NCI-H1436 treated with DMSO at 0.1 percent for 48 hours (cell line): ENCODE measurements at places on chromosomes 2 and 18.

DNA sequence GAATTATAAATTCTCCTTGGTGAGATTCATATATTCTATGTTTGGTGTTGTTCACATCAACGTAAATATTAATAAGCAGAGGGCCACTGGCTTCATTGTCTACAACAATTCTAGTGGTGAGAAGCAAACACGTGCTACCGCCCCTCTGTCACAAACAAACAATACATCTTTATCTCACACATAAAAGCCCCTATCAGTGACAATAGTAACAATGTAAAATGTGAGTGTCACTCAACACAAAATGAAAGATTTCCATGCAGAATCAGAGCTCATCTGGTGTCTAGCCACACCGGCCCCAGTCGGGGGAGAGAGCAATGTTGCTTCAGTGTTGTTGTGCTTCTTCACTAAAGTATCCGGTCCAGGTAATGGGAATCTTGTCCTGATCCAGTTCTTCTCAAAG, 932.6 kb downstream of the SOCS6 start:
- no peak for DNase-seq

DNA sequence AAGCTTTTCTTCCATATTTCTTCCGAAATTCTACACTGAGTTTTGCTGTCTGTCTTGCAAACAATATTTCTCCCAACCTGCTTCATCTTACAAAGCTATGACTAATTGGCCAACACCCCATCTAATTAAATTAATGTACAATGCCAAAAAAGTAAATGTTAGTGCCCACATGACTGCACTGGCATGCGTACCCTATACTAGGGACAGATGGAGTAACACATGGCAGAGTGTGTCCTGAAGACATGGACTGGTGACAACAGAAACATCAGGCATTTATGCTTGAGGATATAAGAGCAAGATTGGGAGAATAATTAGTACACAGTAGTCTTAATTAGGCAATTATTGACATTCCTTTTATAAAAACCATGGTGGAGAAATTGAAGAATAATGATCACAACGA, 66.8 kb downstream of the MREG start:
- DNase-seq, result no peak

DNA sequence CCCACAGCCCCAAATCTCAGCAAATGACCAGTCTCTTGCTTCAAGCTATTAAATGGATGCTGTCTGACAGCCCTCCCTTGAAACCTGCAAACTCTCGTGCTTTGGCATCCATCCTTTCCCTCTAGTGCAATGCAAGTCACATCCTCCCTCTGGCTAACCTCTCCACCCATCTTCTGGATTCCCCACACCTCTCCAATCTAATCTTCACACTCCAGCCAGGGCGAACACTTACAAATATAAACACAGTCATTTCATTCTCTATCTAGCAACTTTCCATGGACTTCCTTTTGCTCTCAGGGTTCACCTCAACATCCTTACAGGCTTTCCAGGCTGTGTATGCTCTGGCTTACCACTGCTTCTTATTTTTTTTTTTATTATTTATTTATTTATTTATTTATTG, 10.1 kb upstream of the NARS1 start:
- no peak for DNase-seq

- no peak for DNase-seq
These were observed 395.6 kb downstream of the ARHGAP15 start for GRCh38 chr2:143524559-143525401.

DNA sequence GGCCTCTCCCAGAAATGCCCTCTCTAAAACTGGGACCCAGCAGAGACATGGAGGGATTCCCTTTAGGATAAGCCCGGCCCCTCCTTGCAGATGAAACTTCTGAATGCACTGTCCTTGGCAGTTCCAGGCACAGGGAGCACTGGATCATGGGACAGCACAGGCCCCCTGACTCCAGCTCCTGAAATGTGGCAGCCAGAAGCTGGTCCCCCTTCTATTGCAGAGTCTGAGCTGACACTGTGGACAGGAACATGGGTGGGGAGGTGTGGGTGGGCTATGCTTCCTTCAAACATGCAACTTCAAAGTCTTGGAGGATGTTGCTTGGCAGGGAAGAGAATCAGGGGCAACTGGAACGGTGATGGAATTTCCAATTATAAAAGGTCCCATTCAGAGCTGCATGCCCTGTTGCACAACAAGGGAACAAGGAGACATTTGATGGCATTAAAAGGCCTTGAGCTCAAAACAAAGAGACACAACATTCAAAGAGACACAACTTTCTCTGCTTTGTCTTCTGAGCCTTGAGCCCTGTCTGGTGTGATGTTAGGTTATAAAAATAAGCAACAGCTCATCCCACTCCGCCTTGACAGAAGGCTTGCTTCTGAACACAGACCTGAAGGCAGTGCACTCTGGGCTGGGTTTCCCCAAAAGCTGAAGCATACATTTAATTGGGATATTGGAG, 239.0 kb downstream of the OSR1 start:
- DNase-seq, result no peak

DNA sequence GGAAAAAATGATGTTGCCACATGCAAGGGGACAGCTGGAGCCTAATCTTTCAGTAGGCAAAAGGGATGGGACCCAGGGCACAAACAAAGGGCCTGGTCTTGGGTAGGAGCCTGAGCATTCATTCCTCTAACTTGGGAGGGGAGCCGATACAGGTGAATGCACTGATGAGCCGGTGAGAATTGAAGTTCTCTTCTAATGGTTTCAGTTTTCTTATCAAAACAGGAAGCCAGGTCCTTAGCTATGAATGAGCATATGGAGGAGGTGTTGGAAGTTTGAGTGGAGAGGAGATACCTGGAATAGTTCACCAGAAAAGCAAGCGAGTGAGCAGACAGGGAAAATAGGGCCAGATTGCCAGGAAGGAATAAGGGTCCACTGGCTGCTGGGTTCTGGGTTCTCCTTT, 10.1 kb downstream of the DPP4 start:
- no peak for DNase-seq

DNA sequence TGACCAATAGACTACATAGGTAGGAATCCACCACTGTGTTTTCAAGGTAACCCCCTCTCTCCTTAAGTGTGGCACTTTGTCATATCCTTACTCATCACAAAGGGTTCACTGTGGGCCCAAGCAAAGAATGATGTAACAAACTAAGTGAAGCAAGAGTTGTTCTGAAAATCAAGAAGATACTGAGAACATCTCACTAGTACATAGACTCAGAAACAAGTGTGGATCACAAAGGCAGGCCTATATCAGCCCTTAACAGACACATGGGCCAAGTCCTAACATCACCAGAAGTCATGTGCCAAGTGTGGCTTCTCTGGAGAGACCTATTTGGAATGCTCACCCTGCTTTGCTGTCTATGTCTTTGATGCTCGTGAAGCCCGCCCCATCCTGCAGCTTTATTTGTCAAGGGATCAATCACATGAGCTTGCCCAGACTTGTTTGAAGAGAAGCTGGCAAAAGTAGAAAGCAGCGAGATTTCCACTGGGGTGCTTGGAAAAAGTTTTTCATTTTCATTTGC, 131.2 kb upstream of the TTC39C start:
- no peak for DNase-seq

DNA sequence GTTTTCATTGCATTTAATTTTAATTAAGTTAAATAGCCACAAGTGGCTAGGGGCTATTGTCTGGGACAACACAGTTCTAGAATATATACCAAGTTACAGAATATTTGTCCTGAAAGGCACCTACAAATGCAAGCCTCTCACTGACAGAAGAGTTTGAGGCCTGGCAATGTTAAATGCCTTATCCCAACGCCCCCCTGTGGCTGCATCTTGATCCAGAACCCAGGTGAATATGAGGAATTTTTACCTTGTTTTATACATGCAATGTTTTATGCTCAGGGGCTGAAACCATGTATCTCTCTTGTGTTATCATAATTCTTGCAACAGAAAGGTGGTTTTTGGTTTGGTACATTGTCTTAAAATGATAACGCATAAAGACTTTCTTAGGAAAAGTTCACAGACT, 71.8 kb upstream of the SEC11C start:
- DNase-seq, result no peak

GRCh38 chr2:37529830-37530415, 141.5 kb downstream of the CDC42EP3 start:
- no peak for DNase-seq

DNA sequence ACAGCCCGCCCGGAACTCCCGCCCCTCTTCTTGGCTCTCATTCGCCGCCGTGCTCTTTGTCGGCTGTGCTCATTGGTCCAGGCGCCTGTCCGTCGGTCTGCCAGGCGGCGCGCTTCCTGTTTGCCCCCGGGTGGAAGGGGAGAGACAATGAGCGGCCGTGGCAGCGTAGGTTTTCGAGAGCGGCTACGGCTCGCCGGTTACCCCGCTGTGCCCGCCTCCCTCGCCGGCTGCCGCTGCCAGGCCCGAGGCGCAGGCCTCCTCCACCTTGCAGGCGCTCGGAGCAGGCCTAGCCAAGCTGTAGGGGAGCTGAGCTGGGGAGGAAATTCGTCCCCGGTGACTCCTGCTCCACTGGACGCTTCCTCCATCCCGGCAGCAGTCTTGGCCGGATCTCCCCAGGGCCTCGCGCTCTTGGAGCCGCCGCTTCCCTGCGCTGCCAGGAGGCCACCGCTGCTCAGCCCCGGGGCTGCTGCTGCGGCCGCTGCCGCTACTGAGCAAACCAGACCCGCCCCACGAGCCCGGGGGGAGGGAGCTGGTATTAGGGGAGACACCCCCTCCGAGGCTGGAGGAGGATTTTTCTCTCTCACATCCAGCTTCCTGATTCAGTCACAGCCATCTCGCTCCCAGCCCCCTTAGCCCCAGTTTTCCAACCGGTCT, at the start of gene SP3:
Gene SP3 (minus strand): TSS at position 2 of the 654 bp plus-strand sequence. CDS start 202 bp downstream, outside the sequence.
- DNase-seq, result peak; percentile 76

- DNase-seq, result peak; percentile 27
These were observed 776 bp upstream of the SPEG start for GRCh38 chr2:219433666-219434467.

GRCh38 chr18:79382681-79383387, 12.9 kb upstream of the NFATC1 start:
- DNase-seq, result no peak

GRCh38 chr18:56565046-56565445, 73.3 kb downstream of the TXNL1 start:
- DNase-seq, result no peak

DNA sequence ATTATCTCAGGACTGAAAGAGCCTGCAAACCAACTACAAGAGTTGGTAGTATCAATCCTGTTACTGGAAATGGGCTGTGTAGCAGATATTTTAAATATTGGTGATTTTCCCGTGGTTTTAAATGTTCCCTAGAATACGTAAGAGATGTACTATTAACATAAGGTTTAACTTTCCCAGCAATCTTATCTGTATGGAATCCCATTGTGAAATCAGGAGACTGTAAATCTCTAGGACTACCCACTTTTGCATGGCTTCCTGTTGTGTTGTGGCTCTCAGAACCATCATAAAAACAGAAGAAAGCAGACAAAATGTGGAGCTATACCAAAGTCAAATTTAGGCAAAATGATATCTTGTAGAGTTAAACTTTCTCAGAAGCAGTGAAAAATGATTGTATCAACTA, 641.5 kb upstream of the SETBP1 start:
- no peak for DNase-seq

- DNase-seq, result no peak
These were observed 44.8 kb upstream of the EHBP1 start for GRCh38 chr2:62660582-62661262.

DNA sequence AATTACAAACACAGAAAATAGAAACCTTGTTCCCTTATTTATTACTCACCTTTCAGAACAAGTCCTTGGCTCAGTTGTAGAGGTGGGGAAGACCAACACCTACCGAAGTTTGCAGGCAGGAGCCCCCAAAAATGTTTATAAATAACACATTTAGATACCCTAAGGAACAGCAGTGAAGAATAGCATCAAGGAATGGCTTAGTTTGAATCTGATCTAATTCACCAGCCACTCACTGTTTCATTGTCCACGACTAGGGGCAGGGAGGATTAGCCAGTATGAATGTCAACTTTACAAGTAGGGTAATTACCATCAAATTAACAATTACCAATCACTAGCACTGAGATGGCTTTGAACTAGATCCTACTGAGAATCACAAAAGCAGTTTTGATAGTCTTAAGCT, 65.4 kb downstream of the PRPF40A start:
- no peak for DNase-seq

DNA sequence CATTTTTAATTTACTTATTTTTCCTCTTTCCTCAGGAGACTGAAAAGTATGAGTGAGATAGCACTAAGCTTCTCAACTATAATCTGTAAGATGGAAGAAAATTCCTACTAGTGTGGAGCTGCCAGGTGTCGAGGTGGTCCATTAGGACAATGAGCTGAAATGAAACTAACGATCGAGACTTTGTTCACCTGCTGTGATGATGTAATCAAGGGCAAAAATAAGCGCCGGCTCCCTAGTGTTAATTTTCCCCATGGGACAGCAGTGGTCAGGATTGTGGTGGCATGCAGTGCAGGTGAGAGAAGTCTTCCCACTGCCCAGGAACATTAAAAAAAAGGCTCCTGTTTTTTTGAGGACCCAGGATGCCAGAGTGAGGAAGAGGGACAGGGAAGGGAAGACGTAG, 859.1 kb upstream of the GCFC2 start:
- DNase-seq, result no peak

GRCh38 chr2:238087211-238087610, 12.9 kb upstream of the ESPNL start:
- DNase-seq, result no peak

GRCh38 chr18:48955830-48956261, 5.1 kb upstream of the SMAD7 start:
- no peak for DNase-seq

- no peak for DNase-seq
These were observed 94.1 kb upstream of the ACAA2 start for GRCh38 chr18:49907346-49907929.

GRCh38 chr18:69401226-69401971, 711 bp downstream of the DOK6 start:
- no peak for DNase-seq

- no peak for DNase-seq
These were observed 11.7 kb upstream of the GPC1 start for GRCh38 chr2:240423788-240424191.

DNA sequence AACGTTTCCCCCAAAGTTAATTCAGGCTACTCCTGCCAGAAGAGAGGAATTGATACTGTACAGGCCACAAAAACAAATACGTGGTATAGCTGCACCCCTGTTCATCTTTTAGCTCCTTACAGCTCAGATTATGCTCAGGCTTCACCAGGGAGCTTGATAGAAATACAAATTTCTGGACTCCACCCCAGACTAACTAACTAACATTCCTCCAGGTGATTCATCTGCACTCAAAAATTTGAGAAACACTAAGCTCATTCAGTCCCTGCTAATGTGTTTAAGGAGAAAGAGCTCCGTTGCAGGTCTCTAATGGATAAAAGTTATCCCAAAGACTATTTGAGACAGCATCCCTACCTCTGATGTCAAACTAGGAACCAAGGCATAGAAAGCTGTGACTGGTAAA, 36.8 kb upstream of the UNC80 start:
- DNase-seq, result no peak

DNA sequence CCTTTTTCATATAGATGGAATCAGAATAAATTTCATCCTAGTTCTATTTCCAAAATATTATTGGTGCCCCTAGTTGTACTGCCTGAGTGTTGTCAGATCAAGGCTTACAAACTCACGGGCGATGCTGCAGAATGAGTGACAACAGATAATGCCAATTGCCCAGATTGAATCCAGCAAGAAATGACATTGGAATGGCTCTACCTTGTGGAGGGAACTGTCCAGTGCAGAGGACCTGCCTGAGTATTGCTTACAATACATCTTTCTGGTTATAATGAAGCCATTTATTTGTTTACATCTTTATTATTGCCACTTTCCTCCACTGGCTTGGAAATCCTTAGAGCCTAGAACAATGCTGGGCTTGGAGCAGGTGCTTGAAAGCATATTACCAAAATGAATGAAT, 7.8 kb upstream of the IL1R2 start:
- no peak for DNase-seq
